ENCODE measurements at places on chromosomes 11 and 22.

- DNase-seq = no peak
Observed at GRCh38 chr11:27161071-27161470, 120.5 kb downstream of the BBOX1 start.

GRCh38 chr11:36363361-36364268 lies 67.5 kb downstream of the PRR5L start:
- DNase-seq = peak; percentile 54

DNA sequence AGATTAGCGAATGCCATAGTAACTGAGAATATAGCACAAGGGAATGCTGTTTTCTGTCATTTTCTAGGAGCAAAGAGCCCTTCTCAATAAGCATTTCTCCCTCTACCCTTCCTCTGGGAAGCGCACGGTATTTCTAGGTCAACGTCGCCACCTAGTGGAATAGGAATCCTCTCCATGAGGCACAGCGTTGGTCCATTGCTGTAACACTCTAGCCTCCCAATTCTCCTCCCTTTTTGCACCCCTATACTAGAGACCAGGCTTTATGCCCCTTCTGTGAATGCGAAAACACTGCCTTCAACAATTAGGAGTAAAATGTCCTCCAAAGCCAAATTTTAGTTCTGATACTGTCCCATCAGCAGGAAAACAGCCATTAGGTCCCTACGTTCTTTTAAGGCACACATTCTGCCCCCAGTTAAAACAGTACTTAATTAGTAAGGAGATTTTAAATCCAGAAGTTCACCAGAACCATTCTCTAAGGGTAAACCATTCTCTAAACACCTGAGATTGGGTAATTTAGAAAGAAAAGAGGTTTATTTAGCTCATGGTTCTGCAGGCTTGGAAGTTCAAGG lies 12.8 kb upstream of the HYLS1 start:
- DNase-seq = peak; percentile 62

DNA sequence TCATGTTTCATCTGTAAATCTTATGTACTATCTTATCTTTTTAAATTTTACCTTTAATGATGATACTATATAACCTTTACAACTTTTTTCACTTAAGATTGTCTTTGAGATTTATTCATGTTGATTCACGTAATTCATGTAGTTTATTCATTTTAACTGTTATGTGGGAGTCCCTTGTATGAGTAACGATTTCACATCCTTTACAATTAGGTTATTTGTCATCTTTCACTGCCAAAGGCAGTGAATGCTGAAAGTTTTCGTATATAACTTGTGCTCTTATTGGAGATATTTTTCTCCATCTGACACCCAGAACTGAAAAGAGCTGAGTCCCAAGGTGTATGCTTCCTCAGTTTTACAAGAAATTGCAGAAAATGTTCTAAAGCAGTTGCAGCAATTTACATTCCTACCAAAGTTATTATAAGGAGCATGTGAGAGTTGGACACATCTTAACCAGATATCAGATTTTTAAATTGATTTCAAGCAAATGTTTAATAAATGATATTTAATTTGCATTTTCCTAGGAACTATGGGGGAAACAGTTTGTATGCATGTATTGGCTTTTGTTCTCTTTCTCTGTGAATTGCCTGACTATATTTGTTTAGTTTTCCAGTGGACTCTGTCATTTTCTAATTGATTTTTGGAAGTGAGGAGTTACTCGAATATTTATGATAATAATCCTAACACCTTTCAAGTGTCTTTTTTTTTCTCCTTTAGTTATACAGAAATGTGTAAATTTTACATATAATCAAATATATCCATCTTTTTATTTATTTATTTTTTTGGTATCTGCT lies 6.4 kb downstream of the ARL14EP start:
- no peak for DNase-seq

GRCh38 chr11:11995601-11996000 lies 12.8 kb downstream of the DKK3 start:
- DNase-seq = no peak
